Caudate nucleus (tissue), 63 donors: ENCODE measurements at places on chromosomes 16 and 17.

GRCh38 chr16:86905302-86905701 is 327.0 kb downstream of the FOXL1 start:
- no peak for DNase-seq

GRCh38 chr17:71173991-71174390 is 946.8 kb upstream of the SOX9 start:
- DNase-seq = no peak

DNA sequence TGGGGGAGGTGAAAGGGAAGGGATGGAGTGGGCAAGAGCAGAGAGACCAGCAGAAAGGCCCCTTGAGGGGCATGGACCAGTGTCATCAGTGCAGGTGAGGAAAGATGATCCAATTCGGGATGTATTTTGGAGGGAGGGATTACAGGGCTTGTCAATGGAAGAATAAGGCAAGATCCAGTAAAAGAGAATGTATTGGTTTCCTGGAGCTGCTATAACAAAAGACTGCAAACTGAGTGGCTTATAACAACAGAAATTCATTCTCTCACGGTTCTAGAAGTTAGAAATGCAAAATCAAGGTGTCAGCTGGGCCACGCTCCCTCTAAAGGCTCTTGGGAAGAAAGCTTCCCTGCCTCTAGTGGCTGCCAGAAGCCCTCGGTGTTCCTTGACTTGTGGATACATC is 41.7 kb downstream of the SLC39A11 start:
- no peak for DNase-seq

DNA sequence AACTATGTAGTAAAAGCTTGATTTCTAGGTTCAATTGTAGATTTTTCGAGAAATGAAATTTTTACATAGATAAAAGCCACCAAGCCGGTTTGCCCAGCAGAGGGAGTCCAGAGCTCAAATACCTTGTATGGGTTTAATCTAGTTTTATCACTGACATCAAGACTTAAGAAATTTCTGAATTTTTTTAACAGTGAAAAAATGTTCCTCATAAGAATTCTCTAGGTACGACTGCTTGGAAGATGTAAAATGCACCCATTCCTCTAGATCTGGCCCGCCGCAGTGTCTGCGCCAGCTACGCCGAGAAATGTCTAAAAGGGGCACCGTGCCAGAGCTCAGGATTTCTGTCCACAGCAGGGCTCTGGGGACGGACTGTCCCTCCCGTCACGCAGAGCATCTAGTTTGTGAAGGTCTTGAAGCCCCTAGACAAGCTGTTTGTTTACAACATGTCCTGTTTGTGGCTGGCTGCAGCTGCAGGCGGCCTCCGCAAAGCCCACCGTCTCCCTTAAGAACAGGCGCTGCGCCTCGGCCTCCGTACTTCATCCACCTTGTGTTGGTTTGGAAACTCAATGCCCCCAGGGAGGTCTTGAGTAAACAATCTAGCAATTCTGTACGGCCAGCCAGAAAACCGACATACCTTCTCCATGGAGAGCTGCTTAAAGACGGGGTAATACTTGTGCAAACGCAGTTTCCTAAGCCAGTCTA is 24.8 kb downstream of the MAP1LC3B start:
- DNase-seq = no peak

GRCh38 chr16:70685938-70686375 is at the start of gene MTSS2:
MTSS2 (minus strand) TSS chr16:70686053; CDS start chr16:70685791, 262 bp downstream.
- DNase-seq = peak; percentile 73

GRCh38 chr16:88617268-88618031 is 20.9 kb upstream of the IL17C start:
- DNase-seq = no peak

- DNase-seq = no peak
Observed at GRCh38 chr17:80649672-80650330, 105.2 kb downstream of the RPTOR start.
